ENCODE measurements at places on chromosomes 4 and X. TPM values are rescaled to one million over a fixed set of nuclear protein-coding genes. Genes with fewer than 3 reads are reported as not detected.
A peak's percentile ranks its signal among the peaks of the same experiment; 100 is the strongest.

GRCh38 chr4:17293901-17294300 lies 218.0 kb downstream of the QDPR start:
- H3K4me3 ChIP-seq, result no peak overlapping the region
- no peak for DNase-seq
- peaks cover 12% of the 10 kb centered on the region for H3K27me3 ChIP-seq

DNA sequence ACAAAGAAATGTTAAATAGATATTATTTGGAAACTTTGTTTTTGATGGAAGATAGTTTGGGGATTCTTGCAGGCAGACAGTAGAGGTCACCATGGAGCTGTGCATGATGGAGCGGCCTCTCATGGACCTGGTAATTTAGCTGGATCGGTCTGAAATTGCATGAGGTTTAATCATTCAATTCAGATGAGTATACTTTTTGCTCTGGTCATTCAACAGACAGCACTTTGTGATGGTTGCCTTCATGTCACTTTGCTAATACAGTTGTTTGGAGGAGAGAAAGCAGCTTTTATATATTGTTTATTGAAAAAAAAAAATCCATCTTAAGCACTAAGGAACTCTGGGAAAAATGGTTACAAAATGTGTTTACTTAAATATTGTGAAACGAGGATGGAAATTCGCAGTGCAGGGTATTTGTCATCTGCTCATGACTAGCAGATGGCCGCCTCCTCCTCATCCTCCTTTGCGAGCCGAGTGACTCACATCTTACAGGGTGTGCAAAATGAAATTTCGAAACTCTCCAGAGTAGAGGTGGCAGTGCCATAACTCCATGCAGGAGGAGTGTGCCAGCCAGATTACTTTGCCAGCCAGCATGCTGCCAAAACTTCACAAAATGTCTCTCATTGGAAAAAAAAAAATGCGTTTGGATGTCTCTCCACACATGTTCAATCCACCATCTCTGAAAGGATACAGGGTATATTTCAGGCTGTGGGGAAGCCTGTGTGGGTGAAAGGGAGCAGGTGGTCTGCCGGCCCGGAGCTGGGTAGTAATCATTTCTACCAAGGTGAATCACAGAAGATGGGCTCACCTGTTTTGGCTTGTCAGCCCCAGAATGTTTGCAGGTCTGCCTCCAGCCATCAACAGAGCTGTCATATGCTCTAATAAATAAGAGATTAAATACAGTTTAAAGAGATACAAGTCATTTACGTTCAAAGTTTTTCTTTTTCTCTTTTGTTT lies 314.9 kb upstream of the DIPK2B start:
- no peak for DNase-seq
- no peaks in the 10 kb centered on the region for H3K36me3 ChIP-seq
- no peaks in the 10 kb centered on the region for H3K27me3 ChIP-seq
- peaks cover 34% of the 10 kb centered on the region for H3K4me1 ChIP-seq
- H3K27ac ChIP-seq, result peak overlapping the region; percentile 82
- peak overlapping the region; percentile 28 for H3K4me3 ChIP-seq

DNA sequence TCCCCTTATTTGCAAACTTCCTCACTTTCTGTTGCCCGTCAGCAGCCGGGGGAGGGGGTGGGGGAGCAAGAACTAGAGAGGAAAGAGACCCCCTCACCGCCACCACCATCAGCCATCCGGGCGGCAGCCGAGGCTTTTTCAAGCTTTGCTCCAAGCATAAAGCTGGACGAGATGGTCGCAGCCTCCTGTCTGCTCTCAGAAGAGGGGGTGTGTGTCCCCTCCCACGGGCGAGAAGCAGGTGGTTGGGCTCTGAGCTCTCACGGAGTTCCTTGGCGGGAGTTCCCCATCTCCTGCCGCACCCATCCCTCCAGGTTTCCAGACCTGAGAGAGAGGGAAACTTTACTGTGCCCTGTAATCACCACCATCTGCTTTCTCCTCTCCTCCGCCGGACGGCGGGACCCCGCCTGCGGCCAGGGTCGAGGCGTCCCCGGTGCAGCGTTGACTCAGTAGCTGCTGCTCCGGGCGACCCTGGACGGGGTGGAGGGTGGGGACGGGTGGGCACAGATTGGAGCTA lies 4.7 kb upstream of the ARX start:
- DNase-seq, result no peak
- H3K4me3 ChIP-seq, result no peak overlapping the region
- H3K27ac ChIP-seq, result no peak overlapping the region
- peaks cover 34% of the 10 kb centered on the region for H3K4me1 ChIP-seq

DNA sequence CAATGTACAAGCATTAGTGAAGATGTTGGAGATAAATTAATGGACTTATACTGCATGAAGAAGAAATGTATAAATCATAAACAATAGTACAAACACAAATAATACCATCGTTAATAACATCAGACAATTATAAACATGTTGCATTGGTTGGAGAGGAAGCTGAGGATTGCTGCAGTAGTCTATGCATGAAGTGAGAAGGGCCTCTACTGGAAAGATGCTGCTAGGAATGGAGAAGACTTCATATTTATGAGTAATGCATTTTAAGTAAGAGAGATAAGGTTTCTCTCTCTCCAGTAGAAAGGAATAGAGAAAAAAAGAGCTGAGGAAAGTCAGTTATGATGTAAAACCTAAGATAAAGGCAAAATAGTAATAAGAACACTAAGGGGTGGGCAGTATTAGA lies 247.8 kb downstream of the GRID2 start:
- H3K27me3 ChIP-seq, result peaks cover 8% of the 10 kb centered on the region
- no peak overlapping the region for H3K4me3 ChIP-seq
- H3K36me3 ChIP-seq, result no peaks in the 10 kb centered on the region
- no peaks in the 10 kb centered on the region for H3K4me1 ChIP-seq
- H3K27ac ChIP-seq, result no peak overlapping the region
- DNase-seq, result no peak

- peaks cover 11% of the 10 kb centered on the region for H3K27me3 ChIP-seq
- no peak for DNase-seq
- no peaks in the 10 kb centered on the region for H3K36me3 ChIP-seq
- peak overlapping the region; percentile 74 for H3K4me3 ChIP-seq
- H3K4me1 ChIP-seq, result peaks cover 10% of the 10 kb centered on the region
- H3K27ac ChIP-seq, result peak overlapping the region; percentile 76
Observed at GRCh38 chrX:115968436-115969252, 201.9 kb upstream of the AGTR2 start.

DNA sequence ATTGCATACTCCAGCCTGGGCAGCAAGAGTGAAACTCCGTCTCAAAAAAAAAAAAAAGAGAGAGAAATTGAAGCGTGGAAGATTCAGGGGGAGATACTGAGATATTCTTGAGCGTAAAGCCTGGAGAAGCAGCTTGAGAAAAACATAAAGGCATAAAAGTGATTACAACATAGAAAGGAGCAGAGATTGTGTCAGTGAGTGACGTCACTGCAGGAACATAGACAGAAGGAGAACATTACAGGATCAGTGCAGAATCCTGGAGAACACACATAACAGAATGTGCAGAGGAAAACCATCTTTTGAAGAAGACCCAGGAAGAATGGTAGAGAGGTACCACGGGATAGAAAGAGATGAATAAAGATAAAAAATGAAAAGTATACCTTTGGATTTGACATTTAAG lies 147.0 kb downstream of the APBB2 start:
- H3K36me3 ChIP-seq, result peaks cover 2% of the 10 kb centered on the region
- no peak for DNase-seq
- H3K4me3 ChIP-seq, result no peak overlapping the region
- no peak overlapping the region for H3K27ac ChIP-seq
- peaks cover 54% of the 10 kb centered on the region for H3K4me1 ChIP-seq
- H3K27me3 ChIP-seq, result no peaks in the 10 kb centered on the region

- no peak for DNase-seq
- H3K27ac ChIP-seq, result no peak overlapping the region
- H3K27me3 ChIP-seq, result no peaks in the 10 kb centered on the region
- peaks cover 8% of the 10 kb centered on the region for H3K4me1 ChIP-seq
Observed at GRCh38 chr4:169565606-169566005, 46.8 kb downstream of the NEK1 start.

Gene MAGEB17
- total RNA-seq, result not detected

Gene ALB
- not detected for total RNA-seq

Gene FREM3
- not detected for total RNA-seq

Gene ARFIP1
- 30.9 TPM for total RNA-seq

Gene RBMXL3
- total RNA-seq, result not detected

Gene HPGD
- total RNA-seq, result not detected

Gene FRMD7
- total RNA-seq, result 0.34 TPM

Gene ITM2A
- not detected for total RNA-seq

Gene H2BW2
- 0.59 TPM for total RNA-seq

Data from chondrocyte (in vitro differentiated cells).